T follicular helper cell (primary cell): ENCODE measurements at places on chromosomes 1 and 21.

DNA sequence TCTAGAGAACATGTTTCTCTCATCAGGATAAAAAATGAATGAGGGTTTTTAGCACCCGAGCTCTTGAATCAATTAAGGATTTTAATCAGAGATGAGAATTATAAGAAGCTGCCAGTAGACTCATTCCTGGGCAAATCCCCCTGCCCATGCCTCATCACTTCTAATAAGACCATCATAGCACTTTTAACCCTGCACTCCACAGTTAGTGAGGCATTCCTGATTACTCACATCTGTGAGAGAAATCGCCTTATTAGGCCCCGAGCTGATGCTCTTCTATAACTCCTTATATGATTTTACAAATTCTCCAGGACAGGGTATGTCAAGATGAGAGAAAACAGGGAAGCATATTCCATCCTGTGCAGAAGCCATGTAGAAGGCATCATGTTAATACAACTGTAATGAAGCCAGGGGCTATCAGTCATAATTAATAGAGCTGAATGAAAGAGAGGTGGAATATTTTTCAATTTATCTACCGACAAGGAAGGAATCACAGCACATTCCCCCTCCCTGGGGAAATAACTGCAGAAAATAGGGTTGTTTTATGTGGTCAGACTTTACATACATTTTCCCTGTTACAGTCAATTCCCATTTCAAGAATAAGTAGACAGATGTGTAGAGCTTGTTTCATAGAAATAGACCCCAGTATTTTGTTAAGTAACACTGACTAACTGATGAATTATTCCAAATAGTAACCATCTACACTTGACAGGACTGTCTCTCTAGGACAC is 272.7 kb downstream of the HHIPL2 start:
- no peak for DNase-seq

DNA sequence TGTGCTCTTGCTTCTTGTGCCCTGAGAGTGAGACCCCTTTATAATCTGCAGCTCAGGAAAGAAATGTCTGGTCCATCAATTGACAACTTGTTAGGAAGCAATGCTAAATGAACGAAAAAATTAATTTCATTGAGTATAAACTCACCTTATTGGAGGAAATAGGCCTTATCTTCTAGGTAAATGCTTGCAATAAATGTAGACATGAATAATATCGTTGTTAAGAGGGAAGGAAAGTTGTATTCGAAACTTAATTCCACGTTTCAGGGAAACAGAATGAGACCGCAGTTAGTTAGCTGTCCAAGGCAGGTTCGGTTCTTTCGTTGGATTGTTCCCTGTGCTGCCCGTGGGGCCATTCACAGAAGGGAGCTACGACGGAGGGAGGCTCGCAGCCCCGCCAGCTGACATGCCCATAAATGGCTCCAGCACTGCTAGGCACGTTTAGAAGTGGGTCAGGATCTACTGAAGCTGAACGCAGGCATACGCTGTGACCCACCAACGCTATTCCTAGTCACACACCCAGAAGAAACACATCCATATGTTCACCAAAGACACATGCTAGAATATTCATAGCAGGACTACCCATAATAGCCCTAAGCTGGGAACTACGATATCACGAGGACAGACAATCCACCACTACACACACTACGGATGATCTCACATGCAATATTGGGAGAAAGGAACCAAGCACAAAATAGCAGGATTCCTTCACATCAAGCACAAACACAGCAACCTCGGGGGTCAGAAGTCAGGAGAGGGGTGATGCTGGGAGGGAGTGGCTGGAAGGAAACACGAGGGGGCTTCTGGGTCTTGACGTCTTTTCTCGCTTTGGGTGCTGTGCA is 56.2 kb upstream of the LBR start:
- no peak for DNase-seq

DNA sequence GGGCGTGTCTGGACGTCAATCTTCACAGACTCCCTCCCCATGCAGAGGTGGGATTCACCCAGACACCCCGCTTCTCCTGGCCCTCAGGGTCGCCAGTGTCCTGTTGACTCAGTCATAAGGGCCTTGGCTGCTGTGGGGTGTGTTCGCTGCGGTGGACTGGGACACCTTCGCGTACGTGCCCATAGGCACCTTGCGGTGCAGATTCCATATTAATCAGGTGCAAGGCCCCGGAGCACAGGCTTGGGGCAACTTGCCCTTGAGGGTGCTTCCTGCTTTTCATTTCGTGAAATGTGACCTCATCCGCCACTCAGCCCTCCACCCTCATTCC is 398 bp upstream of the SLC30A10 start:
- no peak for DNase-seq

DNA sequence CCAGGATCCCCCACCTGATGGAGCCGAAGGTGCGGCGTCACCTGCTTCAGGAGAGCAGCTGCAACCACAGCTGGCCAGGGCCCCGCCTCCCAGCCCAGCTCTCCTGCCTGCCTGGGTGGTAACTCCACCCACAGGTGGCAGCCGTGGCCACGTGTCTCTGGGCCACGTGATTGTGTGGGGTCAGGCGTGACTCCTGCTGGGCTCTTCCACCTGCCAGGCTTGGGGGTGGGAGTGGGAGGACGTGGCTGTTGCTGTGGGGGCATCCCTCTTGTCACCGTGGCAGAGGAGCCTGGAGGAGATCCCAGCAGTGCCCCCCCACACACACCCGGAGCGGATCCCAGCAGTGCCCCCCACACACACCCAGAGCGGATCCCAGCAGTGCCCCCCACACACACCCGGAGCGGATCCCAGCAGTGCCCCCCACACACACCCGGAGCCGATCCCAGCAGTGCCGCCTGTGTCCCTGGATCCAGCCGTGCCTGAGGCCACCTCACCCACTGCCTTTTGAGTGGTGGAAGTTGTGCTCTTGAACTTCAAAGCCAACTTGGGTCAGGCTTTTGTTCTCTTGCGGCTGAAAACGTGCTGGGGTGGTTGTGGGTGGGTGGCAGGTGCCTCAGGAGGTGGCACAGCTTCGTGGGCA is 32.2 kb downstream of the POFUT2 start:
- no peak for DNase-seq

DNA sequence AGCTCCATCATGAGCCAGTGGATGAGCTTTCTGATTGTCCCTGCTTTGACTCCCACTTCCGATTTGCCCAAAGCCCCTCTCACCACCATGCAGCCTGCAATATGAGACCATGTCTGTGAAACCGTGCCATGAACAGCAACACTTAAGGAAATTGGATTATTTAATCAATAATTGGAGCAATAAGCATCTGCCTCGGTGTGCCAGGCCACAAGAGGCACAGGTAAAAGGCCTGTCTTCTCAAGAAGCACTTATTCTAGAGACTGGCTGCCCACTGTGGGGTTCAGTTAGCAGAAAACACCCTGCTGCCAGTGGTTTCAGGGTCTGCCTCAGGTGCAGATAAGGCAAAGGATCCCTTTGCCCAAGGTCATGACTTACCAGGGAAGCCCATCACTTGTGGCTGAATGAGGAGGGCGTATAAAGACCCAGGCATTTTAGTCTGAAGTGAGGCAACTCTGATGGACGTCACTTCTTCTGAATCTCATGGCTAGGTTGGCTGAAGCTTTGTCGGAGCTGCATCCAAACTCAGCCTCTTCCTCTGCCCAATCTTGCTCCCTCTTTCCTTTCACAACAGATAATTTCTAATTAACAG is 7.1 kb upstream of the CHI3L2 start:
- no peak for DNase-seq

DNA sequence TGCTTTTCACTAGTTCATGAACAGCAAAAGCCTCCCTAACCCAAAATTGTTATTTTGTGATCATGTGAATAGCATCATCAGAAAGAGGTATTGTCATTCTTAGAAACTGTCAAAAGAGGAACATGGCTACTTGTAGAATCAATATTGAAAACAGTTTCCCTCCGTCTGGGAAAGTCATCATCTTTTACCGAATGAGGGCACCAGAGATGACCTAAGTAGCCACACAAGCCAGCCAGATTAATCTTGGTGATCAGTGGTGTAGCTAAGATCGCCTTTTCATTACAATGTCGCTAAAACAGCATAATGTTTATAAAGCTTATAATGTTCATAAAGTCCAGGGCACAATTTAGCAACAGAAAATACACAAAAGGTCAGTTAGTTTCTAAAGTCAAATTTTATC is 136.1 kb downstream of the SIPA1L2 start:
- no peak for DNase-seq

DNA sequence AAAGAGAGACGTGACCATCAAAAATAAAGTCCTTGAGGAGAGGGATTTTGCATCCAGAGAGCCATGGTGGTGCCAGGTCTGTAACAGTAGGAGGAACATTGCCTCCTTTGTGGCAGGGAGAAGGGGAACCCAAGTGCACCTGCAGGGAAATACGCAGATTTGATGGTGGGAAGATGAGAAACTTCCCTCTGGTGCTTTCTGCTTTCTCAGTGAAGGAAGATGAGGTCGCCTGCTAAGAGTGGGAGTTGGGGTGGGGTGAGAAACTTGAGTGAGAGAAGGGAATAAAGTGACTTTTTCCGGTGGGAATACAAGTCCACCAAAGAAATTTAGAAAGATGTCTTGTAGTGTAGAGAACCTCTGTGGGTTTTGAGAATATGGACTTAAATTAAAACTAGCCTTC is 9.1 kb downstream of the PLA2G4A start:
- no peak for DNase-seq

DNA sequence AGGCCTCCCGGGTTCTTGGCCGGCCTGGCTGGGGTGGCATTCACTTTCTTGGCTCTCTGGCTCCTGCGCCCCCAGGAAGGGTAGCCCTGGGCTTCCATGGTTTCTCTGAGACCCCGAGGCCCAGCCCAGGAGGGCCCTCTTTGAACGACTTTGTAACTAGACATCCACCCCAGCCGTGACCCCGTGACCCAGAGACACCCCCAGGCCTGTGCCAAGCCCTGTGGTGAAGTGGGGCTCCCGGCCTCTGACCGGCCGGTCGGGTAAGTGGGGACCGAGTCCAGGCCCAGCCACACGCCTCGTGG is 64.0 kb downstream of the COL18A1 start:
- DNase-seq, result no peak

DNA sequence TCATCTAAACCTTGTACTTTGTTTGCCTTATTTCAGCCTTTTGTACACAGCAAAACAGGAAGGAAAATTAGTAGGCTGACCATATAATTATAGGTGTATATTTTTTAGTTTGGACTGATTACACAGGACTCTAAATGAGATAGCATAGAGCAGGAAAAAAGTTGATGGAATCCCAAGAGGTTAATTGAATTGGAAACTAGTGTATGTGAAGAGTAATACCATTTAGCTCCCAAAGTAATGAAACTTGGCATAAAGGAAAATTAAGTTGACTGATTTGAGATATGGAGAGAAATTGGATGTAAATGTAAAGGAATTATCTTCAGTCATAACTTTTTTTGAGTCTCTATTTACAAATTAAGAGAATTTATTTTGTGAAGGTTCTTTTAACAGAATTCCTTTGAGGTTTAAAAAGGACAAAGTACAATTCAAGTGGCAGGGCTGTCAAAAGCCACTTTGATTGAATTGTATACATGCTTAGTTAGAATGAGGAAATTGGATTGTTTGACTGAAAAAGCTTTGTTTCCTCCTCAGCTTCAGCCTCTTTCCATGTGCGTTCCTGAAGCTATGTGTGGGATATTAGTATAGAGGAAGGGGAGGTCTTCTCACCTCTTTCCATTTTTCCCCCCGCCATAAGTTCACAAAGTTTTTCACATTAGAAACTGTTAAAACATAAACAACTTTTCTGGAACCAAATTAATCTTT is 26.4 kb downstream of the SNX27 start:
- DNase-seq, result no peak

DNA sequence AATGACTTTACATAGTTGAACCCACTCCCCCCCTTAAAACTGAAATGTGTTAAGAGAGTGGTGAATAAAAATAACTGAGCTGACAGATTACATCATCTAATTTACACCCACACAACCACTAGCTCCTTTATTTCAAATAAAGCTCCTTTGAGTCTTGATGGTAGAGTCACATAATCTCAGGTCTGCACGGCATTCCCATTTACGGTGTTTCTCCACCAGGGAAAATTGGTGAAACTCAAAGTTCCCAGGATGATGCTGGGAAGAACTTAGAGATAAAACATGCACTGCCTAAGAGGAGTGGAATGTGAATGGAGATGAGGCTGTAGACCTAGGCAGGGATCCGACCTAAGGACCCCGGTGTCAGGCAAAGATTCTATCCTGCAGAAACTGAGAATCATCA is 727.8 kb upstream of the ADAMTS5 start:
- DNase-seq, result no peak

DNA sequence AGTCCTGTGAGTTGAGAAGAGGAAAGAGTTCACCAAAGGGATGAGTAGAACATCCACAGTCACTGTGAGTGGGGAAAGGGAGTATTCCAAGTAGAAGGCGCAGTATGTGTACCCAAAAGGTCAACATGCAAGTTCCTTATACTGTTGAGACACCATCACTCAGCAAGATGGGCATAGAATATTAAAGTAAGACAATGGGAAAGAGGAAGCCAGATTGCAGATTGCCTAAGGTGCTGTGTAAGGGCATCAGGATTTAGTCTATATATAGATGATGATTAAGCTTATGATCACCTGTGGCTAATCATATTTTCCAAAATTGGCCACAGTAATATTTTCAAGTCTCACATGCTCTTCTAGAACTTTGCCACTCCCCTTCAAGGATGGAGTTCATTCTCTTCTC is 120.1 kb upstream of the CAMK1G start:
- DNase-seq, result no peak

DNA sequence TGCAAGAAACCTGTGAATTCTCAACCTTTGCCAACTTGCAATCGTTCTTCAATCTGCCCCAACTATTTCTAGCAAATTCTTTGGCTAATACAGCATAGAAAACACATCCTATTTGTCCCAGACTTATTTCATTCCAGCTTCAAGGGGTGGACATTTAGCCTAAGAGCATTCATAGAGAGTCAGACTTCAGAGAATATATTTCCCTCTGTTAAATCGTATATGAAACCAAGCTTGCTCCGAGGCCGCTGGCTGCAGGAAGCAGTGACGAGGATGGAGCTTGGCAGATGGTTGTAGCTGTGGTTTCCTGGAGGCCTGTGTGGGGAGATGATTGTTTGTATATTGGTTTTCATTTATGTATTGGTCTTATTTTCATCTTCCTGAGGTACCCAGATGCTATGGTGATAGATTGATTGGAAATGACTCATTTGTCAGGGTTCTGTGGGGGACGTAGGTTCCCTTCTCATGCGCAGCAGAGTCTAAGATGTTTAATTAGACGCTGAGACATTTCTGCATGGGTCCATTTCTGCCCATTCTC is 26.1 kb downstream of the MAN1C1 start:
- DNase-seq, result peak; percentile 67

- no peak for DNase-seq
Measured at GRCh38 chr1:195962051-195962450, 646.2 kb downstream of the KCNT2 start.

DNA sequence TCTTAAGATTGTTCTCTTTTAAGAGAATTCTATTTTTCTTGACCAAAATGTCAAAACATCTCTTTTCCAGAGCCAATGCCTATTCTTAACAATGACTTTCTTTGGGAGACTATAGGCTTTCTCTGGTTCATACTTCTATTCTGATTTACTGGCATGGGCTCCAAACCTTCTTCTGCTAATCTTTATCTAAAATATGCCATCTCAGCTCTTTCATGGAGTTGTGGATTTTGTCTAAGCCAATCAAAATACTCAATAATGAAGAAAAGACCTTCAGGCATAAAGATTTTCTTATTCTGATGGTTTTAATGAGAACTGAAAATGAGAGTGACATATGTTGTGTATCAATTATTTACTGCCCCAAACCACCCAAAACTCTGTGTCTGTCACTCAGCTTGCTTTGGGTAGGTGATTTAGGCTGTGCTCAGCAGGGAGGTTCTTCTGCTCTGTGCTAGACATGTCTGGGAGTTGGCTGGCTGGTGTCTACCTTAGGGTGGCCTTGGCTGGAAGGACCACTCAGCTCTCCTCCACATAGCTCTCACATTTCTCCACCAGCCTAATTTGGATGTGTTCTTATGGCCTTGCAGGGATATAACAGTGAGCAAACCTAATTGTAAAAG is 270.8 kb downstream of the PRDM2 start:
- DNase-seq, result no peak
